ENCODE measurements at places on chromosomes 2 and 18.

DNA sequence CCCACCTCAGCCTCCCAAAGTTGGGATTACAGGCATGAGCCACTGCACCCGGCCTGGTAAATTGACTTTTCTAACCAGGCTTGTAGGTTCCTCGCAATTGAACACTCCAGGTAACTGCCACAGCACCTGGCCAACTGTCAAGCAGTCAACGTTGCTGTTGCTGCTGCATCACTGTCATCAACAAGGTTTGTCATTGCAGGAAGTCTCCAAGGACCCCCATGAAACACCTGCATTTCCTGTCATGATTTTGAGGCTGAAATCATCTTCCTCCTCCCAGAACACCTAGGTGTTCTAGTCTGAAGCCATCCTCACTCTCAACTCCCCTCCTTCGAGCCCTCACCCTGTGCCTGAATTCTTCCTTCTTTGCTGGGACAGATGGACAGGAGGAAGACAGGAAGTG lies 29.7 kb downstream of the GYPC start:
- no peaks in the 10 kb centered on the region for H3K36me3 ChIP-seq
- H3K4me3 ChIP-seq, result no peak overlapping the region
- DNase-seq, result no peak
- no peaks in the 10 kb centered on the region for H3K27me3 ChIP-seq
- no peaks in the 10 kb centered on the region for H3K4me1 ChIP-seq

GRCh38 chr2:59677158-59677557 lies 876.3 kb downstream of the BCL11A start:
- no peak overlapping the region for H3K4me3 ChIP-seq
- no peaks in the 10 kb centered on the region for H3K4me1 ChIP-seq
- DNase-seq, result no peak
- no peaks in the 10 kb centered on the region for H3K36me3 ChIP-seq
- H3K27me3 ChIP-seq, result no peaks in the 10 kb centered on the region

DNA sequence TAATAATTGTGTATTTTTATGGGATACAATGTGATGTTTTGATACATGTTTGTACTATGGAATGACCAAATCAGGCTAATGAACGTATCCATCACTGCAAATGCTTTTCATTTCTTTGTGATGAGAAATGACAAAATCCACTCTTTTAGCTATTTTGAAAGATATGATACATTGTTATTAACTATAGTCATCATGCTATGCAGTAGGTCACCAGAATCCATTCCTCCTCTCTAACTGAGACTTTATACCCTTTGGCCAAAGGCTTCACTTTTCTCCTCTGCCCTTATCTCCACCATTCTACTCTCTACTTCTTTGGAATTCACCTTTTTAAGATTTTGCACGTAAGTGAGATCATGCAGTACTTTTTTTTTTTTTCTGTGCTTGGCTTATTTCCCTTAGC lies 44.5 kb upstream of the TMEM17 start:
- no peak overlapping the region for H3K4me3 ChIP-seq
- no peaks in the 10 kb centered on the region for H3K27me3 ChIP-seq
- H3K36me3 ChIP-seq, result no peaks in the 10 kb centered on the region
- peaks cover 17% of the 10 kb centered on the region for H3K4me1 ChIP-seq

GRCh38 chr2:102442967-102443828 lies 20.2 kb downstream of the IL18RAP start:
- no peaks in the 10 kb centered on the region for H3K4me1 ChIP-seq
- peak; percentile 23 for DNase-seq
- no peak overlapping the region for H3K4me3 ChIP-seq
- H3K36me3 ChIP-seq, result no peaks in the 10 kb centered on the region

- H3K27ac ChIP-seq, result peak overlapping the region; percentile 47
- no peaks in the 10 kb centered on the region for H3K27me3 ChIP-seq
- peaks cover 17% of the 10 kb centered on the region for H3K36me3 ChIP-seq
- H3K4me3 ChIP-seq, result peak overlapping the region; percentile 27
Measured at GRCh38 chr2:224518806-224519580, 66.2 kb downstream of the CUL3 start.

DNA sequence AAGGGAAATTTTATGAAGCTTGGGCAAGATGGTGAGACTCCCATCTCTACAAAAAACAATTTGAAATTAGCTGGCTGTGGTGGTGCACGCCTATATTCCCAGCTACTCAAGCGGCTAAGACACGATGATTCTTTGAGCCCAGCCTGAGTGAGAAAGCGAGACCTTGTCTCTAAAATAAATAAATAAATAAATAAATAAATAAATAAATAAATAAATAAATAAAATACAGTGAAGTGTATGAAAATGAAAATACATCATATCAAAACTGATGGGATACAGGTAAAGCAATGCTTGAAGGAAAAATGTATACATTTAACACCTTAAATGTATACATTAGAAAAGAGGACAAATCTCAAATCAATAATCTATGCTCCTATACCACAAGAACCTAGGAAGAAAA lies 15.7 kb downstream of the EXOC6B start:
- no peak for DNase-seq
- H3K27ac ChIP-seq, result no peak overlapping the region
- H3K27me3 ChIP-seq, result no peaks in the 10 kb centered on the region
- H3K4me3 ChIP-seq, result no peak overlapping the region

- no peak for DNase-seq
- H3K36me3 ChIP-seq, result no peaks in the 10 kb centered on the region
- no peaks in the 10 kb centered on the region for H3K4me1 ChIP-seq
- no peak overlapping the region for H3K4me3 ChIP-seq
- H3K27me3 ChIP-seq, result no peaks in the 10 kb centered on the region
- no peak overlapping the region for H3K27ac ChIP-seq
Measured at GRCh38 chr18:53191634-53192033, 851.6 kb downstream of the DCC start.

DNA sequence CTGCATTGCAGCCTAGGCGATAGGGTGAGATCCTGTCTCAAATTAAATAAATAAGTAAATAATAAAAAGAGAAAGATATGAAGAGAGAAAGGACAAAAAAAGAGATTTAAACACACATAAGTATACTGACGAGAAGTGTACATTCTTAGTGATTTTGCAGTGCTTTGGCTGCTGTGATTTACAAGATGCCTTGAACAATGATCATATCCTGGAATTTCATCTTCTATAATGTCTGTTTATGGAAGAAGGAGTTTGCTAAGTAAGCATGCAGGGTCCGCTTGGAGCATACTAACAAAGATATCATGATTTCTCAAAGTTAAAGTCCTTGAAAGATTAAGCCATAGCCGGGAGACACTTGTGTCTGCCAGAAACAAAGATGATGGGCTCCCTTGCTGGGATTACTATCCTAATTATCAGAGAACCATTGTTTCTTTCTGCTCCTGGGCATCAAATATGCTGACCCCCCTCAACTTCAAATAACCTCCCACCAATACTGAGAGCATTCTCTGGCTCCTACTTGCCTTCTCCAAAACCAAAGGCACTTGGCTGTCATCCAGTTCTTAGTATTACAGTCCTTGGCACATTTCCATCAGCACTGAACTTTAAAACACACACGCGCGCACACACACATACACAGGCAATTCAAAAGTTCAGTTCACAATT lies 47.5 kb upstream of the STAM2 start:
- no peak for DNase-seq
- H3K4me1 ChIP-seq, result peaks cover 27% of the 10 kb centered on the region
- H3K27me3 ChIP-seq, result no peaks in the 10 kb centered on the region
- H3K36me3 ChIP-seq, result no peaks in the 10 kb centered on the region
- H3K4me3 ChIP-seq, result no peak overlapping the region

GRCh38 chr2:233584210-233584609 lies 17.6 kb upstream of the USP40 start:
- peaks cover 3% of the 10 kb centered on the region for H3K27me3 ChIP-seq
- DNase-seq, result no peak
- no peak overlapping the region for H3K27ac ChIP-seq
- H3K36me3 ChIP-seq, result no peaks in the 10 kb centered on the region

DNA sequence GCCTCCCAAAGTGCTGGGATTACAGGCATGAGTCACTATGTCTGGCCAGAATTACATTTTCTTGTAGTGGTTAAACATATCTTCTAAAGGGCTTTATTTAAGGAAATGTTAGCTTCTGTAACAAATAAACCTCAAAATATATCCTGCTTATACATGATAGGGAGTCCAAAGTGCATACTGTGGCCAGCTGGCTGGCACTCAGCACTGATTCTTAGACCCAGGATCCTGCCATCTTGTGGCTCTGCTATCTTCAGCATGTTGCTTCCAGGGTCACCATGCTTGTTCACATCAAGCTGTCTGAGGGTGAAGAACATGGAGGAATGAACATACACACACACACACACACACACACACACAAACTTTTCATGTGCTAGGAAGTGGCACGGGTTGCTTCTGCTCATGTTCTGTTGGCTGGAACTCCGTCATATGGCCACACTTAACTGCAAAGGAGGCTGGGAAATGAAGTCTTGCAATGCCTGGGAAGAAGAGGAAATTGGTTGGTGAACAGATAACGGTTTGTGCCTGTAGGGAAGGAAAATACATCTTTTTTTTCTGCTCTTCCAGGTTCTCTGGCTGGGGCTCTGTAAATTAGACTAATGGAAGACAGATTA lies 40.0 kb downstream of the NPPC start:
- H3K4me1 ChIP-seq, result peaks cover 10% of the 10 kb centered on the region
- H3K27me3 ChIP-seq, result peaks cover 48% of the 10 kb centered on the region
- no peaks in the 10 kb centered on the region for H3K36me3 ChIP-seq
- H3K4me3 ChIP-seq, result no peak overlapping the region
- no peak overlapping the region for H3K27ac ChIP-seq

DNA sequence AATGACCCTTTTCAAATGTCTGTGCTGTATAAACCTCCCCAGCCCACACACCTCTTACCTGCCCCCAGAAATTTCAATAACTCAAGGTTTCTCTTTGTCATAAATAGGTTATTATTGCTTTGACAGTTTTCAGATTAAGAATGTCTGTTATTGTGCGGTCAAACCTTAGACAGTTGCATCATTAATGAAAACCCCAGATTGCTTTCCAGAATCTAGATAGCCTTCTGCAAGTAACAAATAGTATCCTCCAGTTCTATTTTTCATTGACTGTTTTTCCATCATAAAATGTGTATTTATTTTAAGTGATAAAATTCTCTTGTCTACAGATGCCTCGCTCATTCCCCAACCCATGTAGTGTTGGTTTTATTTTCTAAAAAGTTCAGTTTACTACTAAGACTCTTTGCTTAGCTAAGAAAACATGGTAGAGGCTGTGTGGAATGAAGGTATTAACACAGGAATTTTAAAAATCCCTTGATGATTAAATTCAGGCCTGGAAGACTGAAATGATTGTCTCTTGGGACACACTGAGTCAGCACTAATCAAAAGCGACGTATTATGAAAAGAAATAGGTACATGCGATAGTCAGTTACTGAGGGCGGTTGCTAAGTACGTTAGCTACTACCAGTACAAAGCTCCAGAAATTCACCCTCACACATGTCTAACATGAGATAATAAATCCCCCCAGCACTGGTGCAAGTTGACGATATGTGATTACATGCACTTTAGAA lies 38.4 kb upstream of the ITGAV start:
- no peak overlapping the region for H3K4me3 ChIP-seq
- H3K4me1 ChIP-seq, result peaks cover 11% of the 10 kb centered on the region
- DNase-seq, result no peak
- no peak overlapping the region for H3K27ac ChIP-seq
- no peaks in the 10 kb centered on the region for H3K36me3 ChIP-seq

- no peak overlapping the region for H3K27ac ChIP-seq
- no peak overlapping the region for H3K4me3 ChIP-seq
- DNase-seq, result no peak
Measured at GRCh38 chr2:1693723-1694122, 50.6 kb downstream of the PXDN start.

DNA sequence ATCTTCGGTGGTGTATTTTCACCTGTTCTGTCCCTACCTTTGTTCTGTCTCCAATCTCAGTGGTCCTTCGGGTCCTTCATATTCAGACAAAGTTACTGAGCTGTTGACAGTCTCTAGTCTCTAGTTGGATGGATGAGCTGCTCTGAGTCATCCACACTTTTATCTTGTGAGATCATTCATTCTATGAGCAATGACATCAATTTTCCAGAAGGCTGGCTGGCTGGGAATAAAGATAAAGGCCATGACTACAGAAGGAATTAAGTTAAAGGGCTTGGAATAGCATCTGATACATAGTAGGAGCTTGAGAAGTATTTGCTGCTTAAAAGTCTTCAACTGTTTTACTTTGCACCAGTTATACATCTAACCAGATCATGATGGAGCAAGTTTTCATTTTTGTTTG lies 43.1 kb upstream of the SLC39A10 start:
- H3K4me1 ChIP-seq, result peaks cover 45% of the 10 kb centered on the region
- peak overlapping the region; percentile 93 for H3K27ac ChIP-seq
- peak; percentile 91 for DNase-seq
- no peaks in the 10 kb centered on the region for H3K27me3 ChIP-seq

GRCh38 chr2:176415174-176415895 lies 146.1 kb downstream of the MTX2 start:
- H3K27ac ChIP-seq, result no peak overlapping the region
- DNase-seq, result no peak
- no peak overlapping the region for H3K4me3 ChIP-seq
- H3K36me3 ChIP-seq, result no peaks in the 10 kb centered on the region

GRCh38 chr2:15205562-15205961 lies 355.6 kb downstream of the NBAS start:
- no peak overlapping the region for H3K27ac ChIP-seq
- peaks cover 40% of the 10 kb centered on the region for H3K36me3 ChIP-seq
- no peak overlapping the region for H3K4me3 ChIP-seq
- H3K4me1 ChIP-seq, result no peaks in the 10 kb centered on the region
- no peak for DNase-seq
- H3K27me3 ChIP-seq, result no peaks in the 10 kb centered on the region

GRCh38 chr2:134379293-134379692 lies 125.4 kb downstream of the MGAT5 start:
- H3K4me3 ChIP-seq, result no peak overlapping the region
- no peak overlapping the region for H3K27ac ChIP-seq
- no peak for DNase-seq
- H3K36me3 ChIP-seq, result peaks cover 20% of the 10 kb centered on the region

GRCh38 chr18:10054366-10054765 lies 140.6 kb downstream of the VAPA start:
- H3K36me3 ChIP-seq, result no peaks in the 10 kb centered on the region
- no peak overlapping the region for H3K4me3 ChIP-seq
- no peak for DNase-seq

DNA sequence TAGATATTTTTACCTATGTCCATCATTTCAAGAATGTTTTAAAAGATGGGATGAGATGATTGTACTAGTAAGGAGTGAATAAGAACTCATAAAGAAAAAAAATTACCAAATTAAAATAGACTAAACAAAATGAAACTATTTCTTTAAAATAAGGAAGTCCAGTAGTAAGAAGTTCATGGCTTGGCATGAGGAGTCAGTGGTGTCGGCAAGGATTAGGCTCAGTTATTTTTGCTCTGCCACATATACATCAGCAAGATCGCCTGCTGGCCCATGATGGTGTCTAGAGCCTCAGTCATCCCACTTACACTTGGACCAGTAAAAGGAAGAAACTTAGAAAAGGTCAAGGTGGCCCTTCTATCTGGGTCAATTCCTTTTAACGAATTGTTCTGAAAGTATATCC lies 300.9 kb upstream of the SLC8A1 start:
- no peak for DNase-seq
- peak overlapping the region; percentile 39 for H3K4me3 ChIP-seq
- no peaks in the 10 kb centered on the region for H3K27me3 ChIP-seq

Measured in HFFc6 (cell line).